ENCODE measurements at places on chromosomes 6 and 20.

DNA sequence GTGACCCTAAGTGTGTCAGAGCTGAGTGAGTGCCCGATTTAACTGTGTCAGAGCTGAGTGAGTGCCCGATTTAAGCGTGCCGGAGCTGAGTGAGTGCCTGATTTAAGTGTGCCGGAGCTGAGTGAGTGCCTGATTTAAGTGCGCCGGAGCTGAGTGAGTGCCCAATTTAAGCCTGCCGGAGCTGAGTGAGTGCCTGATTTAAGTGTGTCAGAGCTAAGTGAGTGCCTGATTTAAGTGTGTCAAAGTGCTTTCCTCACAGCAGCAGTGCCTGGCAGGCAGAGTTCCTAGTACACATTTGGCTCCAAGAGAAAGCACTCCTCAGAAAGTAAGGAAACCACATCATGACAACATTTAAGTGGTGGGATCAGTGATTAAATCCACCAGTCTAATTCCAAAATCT lies 13.2 kb downstream of the SERAC1 start:
- DNase-seq: no peak

GRCh38 chr20:37711001-37711400 lies 17.2 kb downstream of the CTNNBL1 start:
- peak; percentile 39 for DNase-seq

- DNase-seq: no peak
Observed at GRCh38 chr6:68400396-68400795, 234.7 kb upstream of the ADGRB3 start.

GRCh38 chr6:169861431-169862042 lies 110.1 kb downstream of the ERMARD start:
- DNase-seq: no peak

- no peak for DNase-seq
Observed at GRCh38 chr6:112478036-112478435, 130.9 kb downstream of the RFPL4B start.

- DNase-seq: peak; percentile 86
Observed at GRCh38 chr6:55980627-55981211, 105.3 kb upstream of the BMP5 start.

GRCh38 chr20:992801-993535 lies 9.1 kb downstream of the RSPO4 start:
- no peak for DNase-seq

GRCh38 chr6:132673376-132674094 lies 14.6 kb upstream of the TAAR1 start:
- DNase-seq: no peak

DNA sequence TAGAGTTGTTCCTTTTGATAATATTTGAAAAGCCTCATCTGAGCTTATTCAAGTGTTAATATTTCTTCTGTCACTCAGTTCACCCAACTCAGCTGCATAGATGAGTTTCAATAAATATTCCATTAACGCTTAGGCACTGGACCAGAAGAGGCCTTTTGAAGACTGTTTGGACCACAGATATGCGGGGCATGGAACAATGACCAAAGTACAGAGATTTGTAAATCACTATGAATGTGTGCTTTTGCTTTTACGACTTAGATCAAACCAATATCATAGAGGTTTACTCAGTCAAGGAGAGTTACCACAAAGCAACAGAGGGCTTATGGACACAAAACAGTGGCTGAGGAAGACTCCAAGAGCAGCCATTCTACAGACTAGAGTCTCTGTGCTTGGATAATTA lies 99.9 kb downstream of the RTN4IP1 start:
- no peak for DNase-seq

GRCh38 chr6:116287689-116288282 lies 8.1 kb upstream of the TSPYL1 start:
- DNase-seq: no peak

GRCh38 chr20:38441916-38442315 lies 6.8 kb upstream of the SNHG17 start:
- DNase-seq: no peak

DNA sequence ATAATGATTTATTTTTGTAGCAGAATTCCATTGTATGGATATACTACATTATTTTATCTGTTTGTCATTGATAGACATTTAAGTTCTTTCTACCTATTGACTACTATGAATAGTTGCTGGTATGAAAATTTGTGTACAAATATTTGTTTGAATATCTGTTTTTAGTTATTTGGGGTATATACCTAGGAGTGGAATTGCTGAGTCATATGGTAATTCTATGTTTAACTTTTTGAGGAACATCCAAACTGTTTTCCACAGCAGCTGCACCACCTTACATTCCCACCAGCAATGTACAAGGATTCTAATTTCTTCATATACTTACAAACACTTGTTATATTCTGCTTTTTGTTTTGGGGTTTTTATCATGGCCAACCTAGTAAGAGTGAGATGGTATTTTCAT lies 56.1 kb upstream of the SDHAF4 start:
- DNase-seq: no peak

- DNase-seq: no peak
Observed at GRCh38 chr6:32475392-32476206, 35.9 kb downstream of the HLA-DRA start.

GRCh38 chr20:13800728-13801134 lies 15.9 kb downstream of the NDUFAF5 start:
- peak; percentile 95 for DNase-seq

DNA sequence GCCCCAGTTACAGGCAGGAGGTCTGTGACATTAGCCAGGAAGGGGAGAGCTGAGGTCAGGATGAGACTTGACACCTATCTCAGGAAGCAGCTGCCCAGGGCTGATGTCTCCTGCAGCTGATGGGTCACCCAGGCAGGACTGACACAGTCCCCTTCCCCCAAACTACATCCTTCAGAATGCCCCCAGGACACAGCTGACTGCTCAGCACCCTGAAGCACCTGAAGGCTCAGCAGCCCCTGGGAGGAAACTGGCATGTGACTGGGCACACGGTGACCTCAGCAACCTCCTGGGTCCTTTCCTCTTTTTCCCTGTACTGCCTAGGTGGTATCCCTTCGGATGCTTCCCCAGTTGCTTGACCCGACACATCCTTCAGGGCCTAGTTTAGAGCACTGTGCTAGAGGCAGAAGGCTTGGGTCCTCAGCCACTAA lies 1.9 kb downstream of the SDC4 start:
- DNase-seq: no peak

DNA sequence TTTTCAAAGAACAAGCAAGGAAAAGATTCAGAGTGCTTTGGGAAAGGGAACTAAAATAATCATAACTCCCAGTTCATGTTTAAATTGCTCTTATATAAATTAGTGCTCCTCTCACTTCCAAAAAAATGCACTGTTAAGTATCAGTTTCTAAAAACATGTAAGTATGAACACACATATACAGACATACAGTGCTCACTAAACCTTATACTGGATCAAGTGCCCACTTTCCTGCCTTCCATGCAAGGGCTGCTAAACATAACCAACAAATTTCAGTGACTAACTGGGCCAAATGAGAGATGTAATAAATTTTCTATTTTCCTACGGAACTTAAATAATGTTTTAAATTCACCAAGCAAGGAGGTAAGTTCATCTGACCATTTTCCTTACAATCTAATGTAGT lies 6.4 kb downstream of the TFAP2A start:
- DNase-seq: no peak

GRCh38 chr6:75874224-75874623 lies 125.2 kb downstream of the MYO6 start:
- DNase-seq: no peak

- DNase-seq: no peak
Observed at GRCh38 chr6:122719176-122719575, 60.3 kb upstream of the FABP7 start.

DNA sequence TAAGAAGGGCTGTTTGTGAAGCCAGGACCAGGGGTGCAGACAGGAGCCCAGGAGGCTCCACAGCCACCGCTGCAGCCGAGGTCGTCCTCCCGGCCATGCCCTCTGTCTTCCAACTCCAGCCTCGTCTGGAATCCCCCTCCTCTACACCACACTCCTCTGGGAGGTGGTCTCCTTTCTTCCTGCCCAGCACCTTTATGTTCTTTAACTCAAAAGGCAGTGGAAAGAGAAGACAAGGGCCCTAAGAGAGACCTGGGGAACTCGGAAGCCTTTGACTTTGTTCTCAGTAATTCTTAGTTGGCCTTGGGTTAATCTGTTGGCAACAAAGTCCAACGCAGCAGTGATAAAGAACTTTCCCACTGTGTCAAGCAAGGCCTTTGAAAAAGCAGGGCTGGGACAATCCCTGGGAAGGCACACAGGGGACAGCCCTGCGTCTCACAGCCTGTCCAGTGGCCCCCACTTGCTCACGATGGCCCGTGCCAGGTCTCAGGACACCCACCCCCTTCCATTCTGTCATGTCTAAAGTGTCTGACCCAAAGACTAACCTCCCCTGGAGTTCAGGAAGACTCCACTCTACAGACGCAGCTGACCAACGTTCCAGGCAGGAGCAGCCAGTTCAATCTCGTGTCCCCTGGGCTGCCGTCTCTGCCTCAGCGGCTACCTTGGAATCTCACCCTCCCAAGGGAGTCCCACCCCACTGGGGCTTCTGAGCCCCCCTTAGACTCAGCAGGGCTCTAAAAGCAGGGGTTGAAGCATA lies 42.8 kb upstream of the FAM50B start:
- no peak for DNase-seq

DNA sequence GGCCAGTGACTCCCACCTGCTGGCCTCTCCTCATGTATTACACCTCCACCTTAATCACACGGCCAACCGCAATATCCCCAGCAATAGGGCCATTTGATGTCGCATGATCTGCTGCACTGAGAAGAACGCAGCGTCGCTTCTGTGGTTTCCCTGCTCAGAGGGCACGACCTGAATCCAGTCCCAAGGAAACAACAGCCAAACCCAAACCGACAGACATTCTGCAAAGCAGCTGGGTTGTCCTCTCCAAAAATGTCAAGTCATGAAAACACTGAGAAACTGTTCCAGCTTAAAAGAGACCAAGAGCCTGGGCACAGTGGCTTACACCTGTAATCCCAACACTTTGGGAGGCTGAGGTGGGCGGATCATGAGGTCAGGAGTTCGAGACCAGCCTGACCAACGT lies 7.5 kb upstream of the BPI start:
- no peak for DNase-seq

DNA sequence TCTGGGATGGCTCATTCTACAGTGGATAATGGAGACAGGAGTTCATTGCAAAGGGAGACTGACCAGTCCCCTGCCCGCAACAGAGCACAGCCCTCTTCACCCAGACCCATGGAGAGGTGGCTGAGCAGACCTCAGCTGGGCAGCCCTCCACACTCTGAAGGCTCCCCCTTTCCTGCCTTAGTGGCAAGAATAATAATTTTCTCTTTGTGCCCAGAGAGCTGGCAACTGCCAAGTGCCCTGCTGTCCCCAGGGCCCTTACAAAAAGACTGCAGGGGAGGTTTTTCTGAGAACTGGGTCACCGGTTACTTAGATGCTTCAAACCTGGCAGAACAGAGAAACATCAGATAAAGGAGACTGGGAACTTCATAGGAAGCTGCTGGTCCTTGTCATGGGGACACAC lies 35.4 kb upstream of the ZNFX1 start:
- DNase-seq: no peak

GRCh38 chr6:27684264-27685211 lies 211.6 kb upstream of the ZNF184 start:
- peak; percentile 51 for DNase-seq

- DNase-seq: no peak
Observed at GRCh38 chr6:105872249-105872648, 213.9 kb upstream of the PRDM1 start.

GRCh38 chr20:60249436-60249835 lies 291.2 kb downstream of the CDH26 start:
- DNase-seq: no peak

GRCh38 chr20:38585404-38586180 lies 4.6 kb downstream of the ADIG start:
- DNase-seq: no peak

- DNase-seq: no peak
Observed at GRCh38 chr20:48740712-48741111, 87.1 kb downstream of the PREX1 start.

Data from lung (tissue), 17 donors.